ENCODE measurements at places on chromosomes 7 and 10.

- DNase-seq, result no peak
Observed at GRCh38 chr10:44801383-44802327, 109.5 kb upstream of the TMEM72 start.

GRCh38 chr7:30412782-30413504 is 65.6 kb downstream of the NOD1 start:
- DNase-seq, result no peak

- DNase-seq, result no peak
Observed at GRCh38 chr7:127948930-127949329, 82.3 kb downstream of the LRRC4 start.

DNA sequence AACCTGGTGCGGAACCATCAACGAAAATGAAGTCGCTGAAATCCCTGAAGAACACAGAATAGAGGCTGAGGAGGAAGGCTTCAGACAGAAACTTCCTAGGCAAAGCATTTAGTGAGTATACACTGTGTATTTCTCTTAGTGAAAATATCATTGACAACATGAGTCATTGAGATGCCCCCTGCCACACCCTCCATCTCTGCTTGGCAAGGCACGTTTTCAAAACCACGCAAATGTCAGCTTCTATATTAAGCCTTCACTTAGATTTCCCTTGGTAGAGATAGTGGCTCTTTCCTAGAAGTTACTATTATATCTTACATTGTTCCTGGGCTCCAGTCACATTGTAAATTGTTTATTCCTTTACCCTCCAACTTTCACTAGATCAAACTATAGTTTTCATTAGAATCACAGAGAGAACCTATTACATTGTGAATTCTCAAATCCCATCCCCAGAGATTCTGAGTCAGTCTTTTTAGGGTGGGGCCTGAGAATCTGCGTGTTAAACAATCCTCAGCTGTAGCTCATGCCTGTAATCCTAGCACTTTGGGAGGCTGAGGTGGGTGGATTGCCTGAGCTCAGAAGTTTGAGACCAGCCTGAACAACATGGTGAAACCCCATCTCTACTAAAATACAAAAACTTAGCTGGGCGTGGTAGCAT is 4.6 kb upstream of the SKAP2 start:
- DNase-seq, result no peak

DNA sequence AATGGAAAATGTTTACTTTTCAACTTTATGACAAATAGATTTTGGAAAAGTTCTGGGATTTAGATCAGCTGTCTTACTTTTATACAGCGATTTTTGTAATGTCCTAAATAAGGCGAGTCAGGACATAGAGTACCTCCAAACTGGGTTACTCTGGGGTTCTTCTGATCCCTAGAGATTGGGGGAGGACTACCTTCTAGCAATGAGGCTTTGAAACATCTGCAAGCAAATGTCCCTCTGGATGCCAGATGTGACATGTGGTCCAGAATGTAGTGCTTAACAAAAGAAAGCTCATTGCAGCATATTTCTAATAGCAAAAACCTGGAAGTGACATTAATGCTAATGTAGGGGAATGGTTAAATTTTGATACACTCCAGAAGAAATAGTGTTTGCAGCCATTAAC is 36.1 kb downstream of the ABRAXAS2 start:
- DNase-seq, result no peak

DNA sequence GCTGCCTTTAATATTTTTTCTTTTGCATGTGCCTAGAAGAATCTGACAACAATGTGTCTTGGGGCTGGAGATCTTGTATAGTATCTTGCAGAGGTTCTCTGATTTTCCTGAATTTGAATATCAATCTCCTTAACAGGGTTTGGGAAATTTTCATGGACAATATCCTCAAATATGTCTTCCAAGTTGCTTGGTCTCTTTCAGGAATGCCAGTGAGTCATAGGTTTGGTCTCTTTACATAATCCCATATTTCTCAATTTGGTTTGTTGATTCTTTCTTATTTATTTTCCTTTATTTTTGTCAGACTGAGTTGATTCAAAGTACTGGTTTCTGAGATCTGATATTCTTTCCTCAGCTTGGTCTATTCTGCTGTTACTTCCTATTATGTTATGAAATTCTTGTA is 208.7 kb upstream of the GLI3 start:
- no peak for DNase-seq

- DNase-seq, result no peak
Observed at GRCh38 chr10:72162978-72163377, 52.8 kb upstream of the ANAPC16 start.

GRCh38 chr7:143362131-143363015 is at the start of gene FAM131B:
TSS of gene FAM131B (minus strand) at chr7:143362713. CDS start at chr7:143362603, 110 bp downstream.
- no peak for DNase-seq

GRCh38 chr7:27640884-27641574 is 21.7 kb downstream of the HIBADH start:
- DNase-seq, result no peak

GRCh38 chr10:62860946-62861345 is 44.8 kb upstream of the EGR2 start:
- DNase-seq, result no peak

Data from stimulated activated CD4-positive, alpha-beta T cell treated with anti-CD3 and anti-CD28 coated beads, Interleukin-2, amount 100 ng/mL, for 48 hours (primary cell).